NCI-H774 (cell line): ENCODE measurements at places on chromosomes 12 and 14.

GRCh38 chr14:82492157-82492556 lies 958.5 kb upstream of the SEL1L start:
- DNase-seq = no peak

DNA sequence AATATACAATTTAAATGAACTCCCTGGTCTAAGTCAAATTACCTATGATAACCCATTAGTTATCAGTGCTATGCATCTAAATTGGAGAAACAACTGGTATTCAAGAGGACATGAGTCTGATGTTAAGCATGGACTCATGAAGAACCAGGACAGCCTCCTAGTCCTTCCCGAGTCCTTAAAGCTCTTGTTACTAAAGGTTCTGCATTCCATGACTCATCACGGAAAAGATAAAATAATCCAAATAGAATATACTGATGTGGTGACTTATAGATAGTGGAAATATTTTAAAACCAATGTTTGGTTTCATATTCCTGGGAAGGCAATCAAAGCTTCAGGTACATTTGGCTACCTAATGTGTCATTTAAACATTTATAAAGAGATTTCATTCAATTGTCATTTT lies 117.2 kb upstream of the PMCH start:
- no peak for DNase-seq

DNA sequence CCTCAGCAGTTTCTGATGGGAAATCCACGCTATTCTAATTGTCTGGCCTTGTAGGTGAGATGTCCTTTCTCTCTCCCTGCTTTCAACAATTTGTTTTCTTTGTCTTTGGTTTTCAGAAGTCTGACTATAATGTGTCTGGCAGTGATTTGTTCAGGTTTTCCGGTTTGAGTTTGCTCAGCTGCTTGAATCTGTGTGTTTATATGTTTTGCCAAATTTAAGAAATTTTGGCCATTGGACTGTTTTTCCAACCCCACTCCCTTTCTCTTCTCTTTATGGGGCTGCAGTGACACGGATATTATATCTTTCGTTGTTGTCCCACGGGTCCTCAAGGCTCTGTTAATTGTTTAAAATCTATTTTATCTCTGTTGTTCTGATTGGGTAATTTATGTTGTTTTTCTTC lies 105.0 kb downstream of the ADGRD1 start:
- no peak for DNase-seq

DNA sequence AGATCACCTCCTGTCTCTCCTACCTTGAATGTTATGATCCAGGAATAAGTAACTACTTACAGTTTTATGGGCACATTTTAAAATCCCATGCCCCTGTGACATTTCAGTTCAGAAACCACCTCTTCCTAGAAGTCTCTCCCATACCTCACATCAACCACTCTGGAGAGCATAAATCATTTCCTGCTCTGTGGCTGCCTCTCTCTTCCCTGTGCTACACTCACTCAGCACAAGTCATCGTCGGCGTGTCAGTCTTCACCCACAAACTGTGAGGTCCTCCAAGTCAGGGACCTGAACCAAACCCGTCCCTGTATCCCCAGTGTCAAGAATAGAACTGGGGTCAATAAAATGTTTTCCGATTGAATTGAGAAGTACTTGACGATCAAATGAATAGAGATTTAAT lies 863.3 kb downstream of the BCL11B start:
- DNase-seq = no peak

DNA sequence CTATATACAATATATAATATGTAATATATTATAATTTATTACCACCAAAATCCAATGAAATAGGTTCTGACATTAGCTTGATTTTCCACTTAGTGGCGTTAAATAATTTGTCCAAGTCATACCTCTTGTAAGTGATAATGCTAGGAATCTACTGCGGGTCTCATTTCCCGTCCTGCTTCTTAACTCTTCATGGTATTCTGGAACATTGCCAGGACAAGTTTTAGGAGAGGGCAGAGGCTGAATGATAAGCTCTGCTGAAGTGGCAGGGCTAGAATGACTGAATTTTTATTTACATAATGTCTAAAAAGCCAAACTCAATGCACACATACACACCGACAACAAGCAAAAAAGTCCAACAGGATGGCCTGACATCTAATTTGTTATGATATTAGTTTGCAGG lies 70.4 kb upstream of the PTPRQ start:
- no peak for DNase-seq

- no peak for DNase-seq
These were observed 56.0 kb downstream of the FOS start for GRCh38 chr14:75334549-75335051.

GRCh38 chr12:98948343-98948949 lies 303.4 kb downstream of the APAF1 start:
- no peak for DNase-seq

DNA sequence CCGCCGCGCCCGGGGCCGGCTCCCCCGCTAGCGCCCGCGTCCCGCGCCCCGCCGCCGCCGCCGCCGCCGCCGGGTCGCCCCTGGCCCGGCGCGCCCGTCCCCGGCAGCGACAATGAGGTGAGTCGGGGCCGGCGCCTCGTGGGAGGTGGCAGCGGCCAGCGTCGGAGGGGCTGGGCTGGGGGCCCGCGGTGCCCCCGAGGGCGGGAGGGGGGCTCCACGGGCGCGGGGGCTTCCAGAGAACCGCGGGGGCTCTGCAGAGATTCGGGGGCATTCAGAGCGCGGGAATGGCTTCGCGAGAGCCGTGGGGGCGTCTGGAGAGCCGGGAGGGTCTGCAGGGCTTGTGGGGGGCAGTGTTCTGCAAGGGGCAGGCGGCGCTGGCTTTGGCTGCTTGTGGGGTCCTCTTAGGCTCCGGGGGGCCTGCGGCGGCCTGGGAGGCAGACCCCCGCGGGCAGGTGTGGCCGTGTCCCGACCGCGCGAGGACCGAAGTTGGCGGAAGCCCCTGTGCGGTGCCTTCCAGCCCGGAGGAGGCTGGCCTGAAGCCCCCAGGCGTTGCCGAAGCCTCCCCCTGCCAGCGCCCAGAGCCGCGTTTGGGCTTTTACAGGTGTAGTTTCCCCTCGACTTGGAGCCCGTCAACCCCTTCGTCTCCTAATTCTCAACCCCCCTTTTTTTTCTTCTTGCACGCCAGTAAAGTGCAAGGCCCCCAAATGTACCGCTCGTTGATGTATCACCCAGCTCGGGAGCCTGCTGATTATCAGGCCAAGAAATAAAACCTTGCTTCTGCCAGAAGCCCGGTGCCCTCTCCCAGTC lies 93.1 kb upstream of the EVL start:
- no peak for DNase-seq

DNA sequence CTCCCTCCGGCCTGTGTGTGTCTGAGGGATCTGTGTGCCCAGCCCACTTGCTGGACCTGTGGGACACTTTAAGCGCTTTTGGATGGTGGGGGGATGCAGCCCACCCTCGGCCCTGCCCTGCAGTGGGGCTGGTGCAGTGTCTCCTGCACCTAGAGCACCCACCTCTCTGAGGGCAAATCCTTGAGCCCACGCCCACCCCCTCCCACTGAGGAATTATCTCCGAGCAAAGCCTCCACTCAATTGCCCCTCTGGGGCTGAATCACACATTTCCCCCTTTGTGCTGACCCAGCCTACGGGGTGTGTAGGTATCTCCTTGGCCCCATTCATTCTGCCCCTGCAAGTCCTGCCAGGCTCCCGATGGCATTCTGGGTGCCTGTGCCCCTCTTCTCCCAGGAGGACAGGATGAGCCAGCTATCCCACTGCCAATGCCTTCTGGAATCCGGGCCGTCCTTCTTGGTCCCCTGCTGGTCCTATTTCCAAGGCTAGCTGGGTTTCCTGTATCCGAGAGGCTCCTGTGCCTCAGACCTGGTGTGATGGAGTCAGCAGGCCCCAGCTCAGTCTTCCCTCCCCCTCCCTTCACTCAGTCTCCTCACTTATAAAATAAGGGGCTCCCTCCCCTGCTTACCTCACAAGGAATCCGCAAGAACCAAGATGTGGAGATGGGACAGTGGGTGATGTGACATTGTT lies 48.9 kb downstream of the ERH start:
- DNase-seq = no peak

GRCh38 chr14:52879958-52880357 lies 70.9 kb downstream of the FERMT2 start:
- DNase-seq = no peak

DNA sequence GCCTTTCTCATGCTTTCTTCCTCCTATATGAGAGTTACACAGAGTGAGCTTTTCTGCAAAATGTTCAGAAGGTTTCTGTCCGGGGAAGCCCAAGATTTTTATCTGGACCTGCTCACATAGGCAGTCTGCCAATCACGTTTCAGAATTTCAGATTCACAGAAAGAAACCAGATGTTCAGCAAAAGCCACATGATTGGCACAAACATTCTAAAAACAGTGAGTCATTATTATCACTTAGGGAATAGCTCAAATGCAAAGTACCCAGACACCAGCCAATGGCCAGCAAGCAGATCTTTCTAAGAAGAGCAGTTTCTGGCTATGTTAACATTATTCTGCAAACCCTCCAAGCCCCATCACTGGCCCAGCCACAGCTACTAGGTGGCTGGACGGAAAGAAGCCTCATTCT lies 1558.5 kb upstream of the TMEM132C start:
- DNase-seq = no peak

GRCh38 chr12:4275016-4275869 lies 1.7 kb downstream of the CCND2 start:
- DNase-seq = no peak

DNA sequence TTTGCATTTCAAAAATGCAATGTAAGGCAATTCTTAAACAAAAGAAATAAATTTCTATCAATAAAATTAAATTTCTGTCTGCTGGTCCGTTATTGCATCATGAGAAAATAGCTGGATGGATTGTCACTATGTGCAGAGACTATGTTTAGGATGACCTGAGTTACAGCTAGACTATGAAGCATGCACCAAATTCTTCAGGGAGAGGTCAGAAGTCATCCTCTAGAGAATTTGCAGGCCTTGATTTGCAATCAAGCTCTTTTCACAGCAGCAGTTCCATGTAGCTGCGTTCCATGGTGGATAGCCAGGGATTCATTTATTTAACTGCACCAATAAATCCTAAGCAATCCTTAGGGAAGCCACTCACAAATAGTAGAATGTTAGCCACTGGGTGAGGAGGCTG lies 253.7 kb downstream of the MSRB3 start:
- no peak for DNase-seq

DNA sequence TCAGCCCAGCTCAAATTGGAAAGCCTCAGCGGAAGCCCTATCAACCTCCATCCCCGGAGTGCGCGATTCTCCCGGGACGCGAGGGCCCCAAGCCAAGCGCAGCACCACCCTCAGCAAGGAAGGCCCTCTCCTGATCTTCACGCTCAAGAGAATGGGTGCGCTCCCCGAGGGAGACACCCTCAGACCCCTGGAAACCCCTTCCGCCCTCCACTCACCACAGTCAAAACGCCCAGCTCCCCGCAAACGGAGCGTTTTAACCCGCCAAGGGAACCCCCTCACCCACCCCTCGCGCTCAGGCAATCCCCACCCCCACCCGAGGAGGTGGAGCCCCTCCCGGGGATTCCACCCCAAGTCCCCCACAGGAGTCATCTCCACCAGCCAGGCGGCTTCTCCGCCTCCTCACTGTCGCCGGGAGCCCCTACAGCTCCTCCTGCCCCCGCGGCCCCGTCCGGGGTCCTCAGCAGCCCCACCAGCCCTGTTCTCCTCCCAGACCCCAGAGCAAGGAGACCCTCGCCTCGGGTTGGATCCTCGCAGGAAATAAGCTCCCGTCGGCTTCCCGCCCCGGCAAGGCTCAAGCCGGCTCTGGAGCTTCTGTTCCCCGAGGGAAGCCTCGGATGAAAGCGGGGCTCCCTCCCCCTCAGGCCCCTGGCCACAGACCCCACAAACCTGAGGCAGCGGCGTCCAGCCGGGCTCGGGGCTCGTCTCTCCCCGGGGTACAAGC lies 507 bp downstream of the BAZ2A start:
- no peak for DNase-seq

DNA sequence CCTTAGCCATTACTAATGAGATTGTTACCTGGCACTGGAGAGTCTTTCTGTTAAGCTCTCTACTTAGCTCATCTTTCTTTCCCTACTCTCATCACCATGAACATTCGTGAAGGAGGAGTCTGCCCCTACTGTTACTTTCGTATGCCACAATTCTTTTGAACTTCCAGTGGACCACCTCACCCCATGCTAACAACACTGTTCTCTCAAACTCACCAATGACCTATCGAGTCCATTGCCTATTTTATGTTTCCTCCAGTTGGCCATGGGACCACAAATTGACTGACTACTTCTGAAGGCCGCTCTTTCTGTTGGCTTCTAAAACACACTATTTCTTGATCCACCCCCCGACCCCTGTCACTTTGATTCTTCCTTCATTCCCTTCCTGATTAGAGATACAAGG lies 192.4 kb upstream of the GZMB start:
- no peak for DNase-seq

DNA sequence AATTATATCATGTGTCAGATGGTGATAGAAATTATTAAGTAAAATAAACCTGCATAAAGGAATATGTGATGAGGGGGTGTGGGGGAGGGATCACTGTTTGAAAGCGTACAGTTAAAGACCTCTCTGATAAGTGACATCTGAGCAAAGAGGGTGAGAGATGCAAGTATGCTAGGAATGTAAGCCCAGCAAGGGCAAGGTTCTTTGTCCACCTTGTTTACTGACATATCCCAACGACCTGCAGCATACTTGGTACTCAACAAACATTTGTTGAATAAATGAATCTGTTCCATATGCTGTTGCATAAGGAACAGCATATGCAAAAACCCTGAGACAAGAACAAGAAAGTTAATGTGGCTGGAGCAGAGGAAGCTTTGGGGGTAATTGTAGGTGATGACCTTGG lies 12.0 kb upstream of the MDM1 start:
- no peak for DNase-seq

DNA sequence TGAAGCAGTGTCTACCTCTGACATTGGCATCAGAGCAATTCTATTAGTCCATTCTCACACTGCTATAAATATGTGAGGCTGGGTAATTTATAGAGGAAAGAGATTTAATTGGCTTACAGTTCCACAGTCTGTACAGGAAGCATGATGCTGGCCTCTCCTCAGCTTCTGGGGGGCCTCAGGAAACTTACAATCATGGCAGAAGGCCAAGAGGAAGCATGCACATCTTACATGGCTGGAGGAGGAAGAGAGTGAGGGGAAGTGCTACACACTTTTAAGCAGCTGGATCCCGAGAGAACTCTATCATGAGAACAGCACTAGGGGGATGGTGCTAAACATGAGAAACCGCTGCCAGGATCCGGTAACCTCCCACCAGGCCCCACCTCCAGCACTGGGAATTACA lies 25.7 kb upstream of the SEL1L start:
- DNase-seq = no peak

DNA sequence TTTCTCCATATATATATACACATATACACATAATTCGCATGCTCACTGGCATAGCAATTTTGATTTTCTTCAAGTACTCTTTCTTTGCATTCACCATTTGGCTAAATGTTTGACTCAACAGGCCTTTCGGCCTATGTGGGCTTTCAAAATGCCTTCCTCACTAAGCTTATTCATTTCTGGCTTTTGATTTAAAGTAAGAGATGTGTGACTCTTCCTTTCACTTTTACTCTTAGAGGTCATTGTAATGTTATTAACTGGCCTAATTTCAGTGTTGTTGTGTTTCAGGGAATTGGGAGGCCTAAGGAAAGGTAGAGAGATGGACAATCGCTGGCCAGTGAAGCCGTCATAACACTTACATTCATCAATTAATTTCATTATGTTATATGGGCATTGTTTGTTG lies 14.5 kb upstream of the KLRD1 start:
- DNase-seq = no peak
